Ascending aorta (tissue), 2 donors: ENCODE measurements at places on chromosomes 4 and X.

GRCh38 chr4:121796283-121796682 is 4.8 kb upstream of the EXOSC9 start:
- no peak for DNase-seq

- DNase-seq, result peak; percentile 73
Observed at GRCh38 chr4:7124689-7125442, 57.0 kb upstream of the GRPEL1 start.

DNA sequence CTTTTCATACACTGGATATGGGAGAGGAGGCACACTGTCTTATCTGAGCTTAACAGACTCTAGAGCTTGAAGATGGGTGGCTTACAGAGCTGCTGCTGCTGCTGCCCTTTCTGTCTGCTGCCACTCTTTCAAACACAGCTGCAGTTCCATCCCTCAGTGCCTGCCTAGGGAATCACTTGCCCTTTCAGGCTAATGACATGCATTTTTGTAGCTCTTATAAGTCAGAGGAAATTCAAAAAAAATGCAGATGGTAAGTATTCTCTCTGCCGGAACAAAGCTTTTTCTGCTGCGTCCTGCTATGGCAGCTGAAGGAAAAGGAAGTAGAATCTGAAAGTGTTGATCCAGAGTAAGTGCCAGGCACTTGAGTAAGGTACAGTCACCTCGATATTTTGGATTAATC is 460.4 kb upstream of the DIAPH2 start:
- no peak for DNase-seq

DNA sequence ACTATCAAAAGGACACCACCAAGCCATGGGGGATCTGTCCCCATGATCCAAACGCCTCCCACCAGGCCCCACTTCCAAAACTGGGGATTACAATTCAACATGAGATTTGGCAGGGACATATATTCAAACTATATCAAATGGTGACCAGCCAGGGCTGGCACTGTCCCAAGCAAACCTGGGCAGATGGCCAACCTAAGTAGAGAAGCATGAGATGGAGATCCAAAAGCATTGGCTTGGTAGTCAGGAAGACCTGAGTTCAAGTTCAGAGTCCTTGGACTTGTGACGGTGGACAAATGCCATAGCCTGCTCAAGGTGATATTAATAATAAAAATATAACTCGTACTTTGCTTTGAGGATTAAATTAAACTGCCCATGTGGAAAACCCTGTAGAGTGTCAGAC is 79.2 kb upstream of the HS3ST1 start:
- no peak for DNase-seq

DNA sequence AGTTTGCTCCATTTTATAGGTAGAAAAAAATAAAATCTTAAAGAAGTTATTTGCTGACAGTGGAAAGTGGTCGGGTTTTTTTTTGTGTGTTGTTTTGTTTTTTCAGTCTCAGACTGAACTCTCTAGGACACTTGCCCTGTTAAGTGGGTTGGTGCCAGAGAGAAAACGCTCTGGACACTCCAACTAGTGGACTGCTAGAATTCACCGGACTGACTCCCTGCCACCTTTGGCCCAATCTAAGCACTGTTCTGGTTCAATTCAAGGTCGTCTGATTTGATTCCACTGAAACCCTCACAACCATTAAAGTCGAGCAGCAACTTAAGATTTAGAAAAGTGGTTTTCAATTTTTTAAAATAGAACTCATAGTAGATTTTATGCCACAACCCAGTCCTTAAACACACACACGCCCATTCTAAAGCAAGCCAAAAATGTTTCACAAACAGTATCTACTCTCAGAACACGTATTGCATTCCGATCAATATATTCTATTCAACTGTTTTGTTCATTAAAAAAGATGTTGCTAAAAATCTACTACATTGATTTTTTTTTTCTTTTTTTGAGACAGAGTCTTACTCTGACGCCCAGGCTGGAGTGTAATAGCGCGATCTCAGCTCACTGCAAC is 27.3 kb downstream of the RWDD4 start:
- no peak for DNase-seq

GRCh38 chrX:47321386-47321785 is 49.0 kb upstream of the ZNF157 start:
- DNase-seq, result peak; percentile 67

DNA sequence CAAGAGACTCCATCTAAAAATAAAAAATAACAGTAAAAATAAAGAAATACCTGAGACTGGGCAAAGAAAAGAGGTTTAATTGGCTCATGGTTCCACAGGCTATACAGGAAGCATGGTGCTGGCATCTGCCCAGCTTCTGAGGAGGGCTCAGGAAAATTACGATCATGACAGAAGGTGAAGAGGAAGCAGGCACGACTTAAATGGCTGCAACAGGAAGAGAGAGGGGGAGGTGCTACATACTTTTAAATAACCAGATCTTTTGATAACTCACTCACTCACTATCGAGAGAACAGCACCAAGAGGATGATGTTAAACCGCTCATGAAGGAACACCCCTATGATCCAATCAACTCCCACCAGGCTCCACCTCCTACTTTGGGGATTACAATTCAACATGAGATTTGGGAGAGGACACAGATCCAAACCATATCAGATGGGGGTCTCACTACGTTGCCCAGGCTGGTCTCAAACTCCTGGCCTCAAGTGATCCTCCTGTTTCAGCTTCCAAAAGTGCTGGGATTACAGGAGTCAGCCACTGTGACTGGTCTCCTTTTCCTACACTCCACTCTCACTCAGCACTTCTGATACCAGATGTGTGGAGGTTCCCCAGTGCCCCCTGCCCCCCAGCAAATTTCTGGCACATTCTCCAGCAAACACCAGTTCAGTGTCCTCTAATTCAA is 11.9 kb upstream of the ZNF157 start:
- no peak for DNase-seq

GRCh38 chr4:125760201-125760819 is 445.6 kb downstream of the FAT4 start:
- DNase-seq, result no peak

GRCh38 chrX:124395145-124395880 is 49.0 kb downstream of the SH2D1A start:
- no peak for DNase-seq

DNA sequence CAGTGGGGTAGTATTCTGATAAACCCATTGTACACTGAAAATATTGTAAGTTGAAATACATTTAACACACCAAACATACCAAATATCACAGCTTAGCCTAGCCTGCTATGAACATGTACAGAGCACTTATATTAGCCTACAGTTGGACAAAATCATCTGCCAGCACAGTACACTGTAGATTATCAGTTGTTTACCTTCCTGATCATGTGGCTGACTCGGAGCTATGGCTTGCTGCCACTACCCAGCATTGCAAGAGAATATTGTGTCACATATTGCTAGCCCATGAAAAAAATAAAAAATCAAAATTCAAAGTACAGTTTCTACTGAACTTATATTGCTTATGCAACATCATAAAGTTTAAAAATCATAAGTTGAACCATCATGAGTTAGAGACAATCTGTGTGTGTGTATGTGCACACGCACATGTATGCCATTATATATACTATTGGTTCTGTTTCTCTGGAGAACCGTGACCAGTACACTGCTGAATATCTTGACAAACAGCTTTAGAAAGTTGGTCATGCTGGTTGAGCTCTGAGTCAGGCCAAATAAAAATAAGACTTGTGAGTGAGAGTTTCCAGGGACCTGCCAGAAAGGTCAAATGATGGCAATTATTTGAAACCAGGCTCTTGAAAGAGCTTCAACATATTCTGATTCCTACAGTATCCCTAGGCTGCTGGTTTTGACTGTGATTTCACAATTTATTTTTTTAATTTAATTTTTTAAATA is 238.5 kb downstream of the PRR32 start:
- DNase-seq, result no peak
